ENCODE measurements at places on chromosomes 1 and 21.

DNA sequence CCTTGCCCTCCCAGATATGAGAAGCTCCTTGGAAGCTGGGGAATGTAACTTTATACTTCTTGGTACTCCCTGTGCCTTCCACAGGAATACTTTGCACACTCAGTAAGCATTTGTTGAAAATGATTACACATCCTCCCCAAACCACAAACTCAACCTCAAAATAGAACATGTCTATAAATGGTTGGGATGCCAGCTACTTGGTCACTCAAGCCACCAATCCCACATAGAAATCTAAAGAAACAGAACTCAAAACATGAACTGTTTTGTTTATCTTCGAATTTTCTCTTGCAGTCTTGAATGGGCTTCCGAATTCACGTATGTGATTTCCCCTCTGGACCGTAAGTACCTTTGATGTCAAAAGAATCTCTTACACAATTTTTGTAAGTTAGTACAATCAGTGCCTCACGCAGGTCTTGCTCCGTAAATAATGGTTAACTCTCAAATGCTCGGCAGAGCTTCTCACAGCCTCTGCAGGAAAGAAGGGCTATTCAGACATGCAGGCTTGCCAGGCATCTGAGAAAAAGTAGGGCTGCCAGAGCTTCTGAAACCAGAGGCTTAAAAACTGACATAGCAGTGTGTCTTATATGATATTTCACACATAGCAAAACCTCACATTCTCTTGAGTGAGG, 26.9 kb downstream of the SORT1 start:
- DNase-seq = no peak

- DNase-seq = no peak
These were observed 26.2 kb downstream of the SLC66A1 start for GRCh38 chr1:19338323-19338762.

DNA sequence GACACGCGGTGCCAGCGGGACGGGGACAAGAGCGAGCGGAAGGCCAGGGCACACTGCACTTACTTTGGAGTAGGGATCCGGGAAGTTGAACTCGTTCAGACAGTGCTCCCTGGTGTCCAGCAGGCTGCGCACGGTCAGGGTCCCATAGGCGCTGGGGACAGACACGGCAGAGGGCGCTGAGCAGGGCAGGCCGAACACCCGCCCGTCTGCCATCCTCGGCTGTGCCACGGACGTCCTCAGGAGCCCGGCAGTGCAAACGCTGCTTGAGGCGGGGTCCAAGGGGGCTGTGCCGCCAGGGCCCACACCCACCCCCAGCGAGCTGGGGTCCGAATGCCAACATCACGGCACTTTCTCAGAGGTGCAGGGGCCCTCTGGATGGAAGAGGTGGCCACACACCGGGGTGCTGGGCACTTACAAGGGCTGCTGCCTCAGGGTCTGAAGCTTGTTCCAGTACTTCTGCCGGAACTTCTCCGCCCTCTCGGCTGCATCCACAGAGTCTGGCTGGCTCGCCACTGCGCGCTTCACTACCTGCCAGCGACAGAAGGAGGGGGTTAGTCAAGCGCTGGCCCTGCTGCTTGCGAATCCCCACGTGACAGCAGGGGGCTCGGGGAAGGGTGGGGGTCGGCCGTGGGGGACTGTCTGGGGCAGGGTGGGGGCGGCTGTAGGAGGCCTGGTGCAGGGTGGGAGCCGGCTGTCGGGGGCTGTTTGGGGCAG, 12.3 kb downstream of the PANK4 start:
- DNase-seq = no peak

- no peak for DNase-seq
These were observed 69.9 kb upstream of the BACE2 start for GRCh38 chr21:41098076-41098475.

DNA sequence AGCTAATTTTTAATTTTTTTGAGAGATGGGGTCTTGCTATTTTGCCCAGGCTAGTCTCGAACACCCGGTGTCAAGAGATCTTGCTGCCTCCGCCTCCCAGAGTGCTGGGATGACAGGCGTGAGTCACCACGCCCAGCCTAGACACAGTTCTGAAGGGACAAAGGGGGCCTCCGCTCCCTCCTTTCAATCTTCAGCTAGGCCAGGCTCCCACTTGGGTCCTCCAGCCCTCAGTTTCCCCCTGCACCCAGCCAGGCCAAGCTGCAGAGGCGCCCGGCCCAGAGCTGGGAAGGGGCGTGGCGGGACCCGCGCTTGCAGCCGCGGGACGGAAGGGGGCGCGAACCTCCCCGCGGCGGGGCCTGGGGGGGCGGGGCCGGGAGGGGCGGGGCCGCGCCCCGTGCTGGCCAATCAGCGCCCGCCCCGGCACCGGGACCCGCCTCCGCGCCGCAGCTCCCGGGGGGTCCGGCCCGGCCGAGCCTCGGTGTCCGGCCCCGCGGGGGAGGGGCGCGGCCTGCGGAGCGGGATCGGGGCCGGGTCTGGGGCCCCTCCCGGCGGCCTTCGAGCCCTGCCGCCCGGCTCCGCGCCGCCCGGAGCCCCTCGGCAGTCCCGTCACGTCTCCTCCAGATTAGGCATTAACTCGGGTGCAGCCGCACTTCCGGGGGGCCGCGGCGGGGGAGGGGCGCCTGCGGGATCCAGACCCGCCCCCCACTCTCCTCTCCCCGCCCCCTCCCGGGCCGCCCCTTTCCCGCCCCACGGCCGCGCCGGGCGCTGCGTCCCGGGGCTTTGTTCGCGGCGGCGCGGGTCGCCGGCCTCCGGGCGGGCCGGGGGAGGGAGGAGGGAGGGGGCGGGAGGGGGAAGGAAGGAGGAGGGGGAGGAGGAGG, 559 bp upstream of the AGRN start:
- DNase-seq = peak; percentile 94

Measured in posterior vena cava (tissue), 2 donors.